ENCODE measurements at places on chromosomes 16 and 17. TPM values are rescaled to one million over a fixed set of nuclear protein-coding genes. Genes with fewer than 3 reads are reported as not detected.

GRCh38 chr17:61635913-61636432, 45.0 kb upstream of the NACA2 start:
- DNase-seq = peak; percentile 13

- no peak for DNase-seq
Observed at GRCh38 chr17:10790491-10791401, 13.2 kb downstream of the TMEM238L start.

DNA sequence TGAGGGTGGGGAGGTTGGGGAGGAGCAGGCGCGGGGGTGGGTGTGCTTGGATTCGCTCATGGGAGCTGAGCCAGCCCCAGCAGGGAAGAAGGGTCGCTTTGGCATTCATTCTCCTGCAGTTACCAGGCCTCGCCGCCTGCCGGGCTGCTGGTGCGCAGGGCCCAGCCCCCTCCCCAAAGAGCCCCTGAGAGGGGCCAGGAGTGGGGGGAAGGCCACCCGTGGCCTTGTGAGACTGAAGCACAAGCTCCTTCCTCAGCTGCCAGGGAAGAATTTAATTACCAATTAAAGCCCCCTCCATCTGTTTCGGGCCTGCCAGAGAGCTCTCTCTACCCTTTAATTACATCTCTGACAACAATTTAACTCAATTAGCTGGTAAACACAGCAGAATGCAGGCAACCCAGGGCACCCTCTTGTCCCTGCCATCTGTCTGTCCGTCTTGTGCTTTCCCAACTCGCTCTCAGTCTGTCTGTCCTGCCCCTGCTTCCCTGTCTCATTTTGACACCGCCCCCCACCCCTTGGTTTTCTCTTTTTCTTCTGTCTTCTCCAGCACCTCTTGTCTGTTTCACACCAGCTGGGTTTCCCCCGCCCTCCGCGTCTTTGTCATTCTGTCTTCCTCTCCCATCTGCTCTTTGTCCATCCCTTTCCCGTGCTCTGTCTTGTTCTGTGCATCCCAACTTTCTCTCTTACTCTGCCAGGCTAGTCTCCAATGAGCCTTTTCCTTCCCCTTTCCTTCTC, 32.7 kb downstream of the CDK5RAP3 start:
- no peak for DNase-seq

The CES3 gene
- polyA plus RNA-seq = 16.0 TPM

The RAD51C gene
- 20.7 TPM for polyA plus RNA-seq
